ENCODE measurements at places on chromosomes 12 and 14.

DNA sequence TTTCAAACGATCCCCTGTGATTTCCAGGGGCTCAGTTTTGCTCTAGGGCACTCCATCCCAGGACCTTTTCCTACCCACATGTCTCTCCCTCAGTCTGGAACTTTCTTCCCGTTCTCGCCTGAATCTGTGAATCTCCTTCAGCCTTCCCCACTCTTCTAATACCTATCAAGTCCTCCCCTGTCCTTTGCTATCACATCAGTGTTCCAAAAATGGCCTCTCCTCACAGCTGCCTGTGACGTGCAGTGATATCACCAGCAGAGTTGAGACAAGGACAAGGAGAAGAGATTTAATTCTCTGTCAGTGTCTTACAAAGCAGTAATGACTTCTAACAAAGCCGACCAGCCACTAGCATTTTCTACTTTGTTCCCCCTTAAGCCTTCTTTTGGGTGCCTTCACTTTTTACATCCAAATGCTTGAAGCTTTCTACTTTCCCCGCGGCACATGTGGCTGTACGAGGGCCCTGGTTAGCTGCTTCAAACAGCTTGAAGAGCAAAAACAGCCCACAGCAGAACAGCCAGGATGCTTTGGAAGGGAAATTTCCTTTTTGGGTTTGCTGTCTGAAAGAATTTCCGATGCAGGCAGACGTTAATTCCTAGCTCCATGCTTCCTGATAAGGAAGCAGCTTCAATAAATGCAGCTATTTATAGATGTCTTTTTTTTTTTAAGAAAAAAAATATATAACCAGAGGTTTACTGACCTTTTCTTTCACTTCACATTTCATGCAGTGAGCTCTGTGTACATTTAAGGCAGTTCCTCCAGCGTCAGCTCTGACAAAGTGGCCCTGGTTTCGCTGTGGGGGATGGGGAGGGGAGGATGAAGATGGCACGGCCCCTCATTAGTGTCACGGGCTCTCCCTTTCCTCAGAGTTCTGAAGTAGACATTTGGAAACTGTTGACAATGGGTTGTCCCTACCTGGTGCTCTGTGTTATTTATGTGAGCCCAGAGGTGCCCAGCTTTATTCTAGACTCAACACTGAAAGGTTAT is 109.3 kb downstream of the ETV6 start:
- DNase-seq: peak; percentile 67

DNA sequence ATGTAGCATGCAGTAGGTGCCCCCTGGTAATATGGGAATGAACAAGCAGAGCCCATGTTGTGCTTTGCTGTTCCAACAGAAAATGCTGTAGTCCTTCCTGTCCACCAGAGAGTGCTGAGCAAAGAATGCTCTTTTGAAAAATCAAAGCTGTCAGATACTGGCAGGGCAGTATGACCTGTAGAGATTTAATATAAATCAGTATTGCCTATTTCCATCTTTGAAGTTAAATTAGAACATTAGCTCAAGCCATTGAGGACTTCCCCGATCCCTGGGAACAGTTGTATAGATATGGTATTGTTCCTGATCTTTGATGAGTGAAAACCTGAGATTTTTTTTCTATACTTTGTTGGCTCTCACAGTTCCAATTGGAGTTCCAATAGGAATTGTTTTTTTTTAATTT is 13.0 kb downstream of the TTC8 start:
- DNase-seq: no peak

GRCh38 chr14:51872396-51872795 is 12.0 kb downstream of the GNG2 start:
- no peak for DNase-seq

GRCh38 chr12:116443821-116444589 is 115.2 kb upstream of the MAP1LC3B2 start:
- DNase-seq: no peak

- no peak for DNase-seq
These were observed 19.7 kb upstream of the INF2 start for GRCh38 chr14:104669697-104670096.

- peak; percentile 87 for DNase-seq
These were observed 100.7 kb downstream of the C2CD5 start for GRCh38 chr12:22443379-22444316.

DNA sequence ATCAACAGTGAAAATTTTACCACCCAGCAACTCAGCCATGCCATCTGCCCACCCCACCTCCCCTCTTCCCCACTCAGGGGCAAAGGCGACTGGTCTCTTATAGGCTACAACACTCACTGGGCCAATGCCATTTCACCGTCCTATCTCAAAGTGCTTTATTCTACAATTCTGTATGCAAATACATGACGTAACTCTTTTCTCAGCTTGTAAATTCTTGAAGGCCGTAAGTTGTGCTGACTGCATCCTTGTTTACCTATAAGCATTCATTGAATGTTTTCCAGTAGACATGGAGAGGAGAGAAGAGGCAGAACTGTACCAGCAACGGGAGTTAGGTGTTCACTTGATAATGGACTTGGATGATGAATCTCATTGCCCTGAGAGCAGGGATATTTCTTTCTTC is 15.6 kb downstream of the BCL2L14 start:
- DNase-seq: no peak

GRCh38 chr14:90034835-90035525 is 26.8 kb upstream of the KCNK13 start:
- no peak for DNase-seq

DNA sequence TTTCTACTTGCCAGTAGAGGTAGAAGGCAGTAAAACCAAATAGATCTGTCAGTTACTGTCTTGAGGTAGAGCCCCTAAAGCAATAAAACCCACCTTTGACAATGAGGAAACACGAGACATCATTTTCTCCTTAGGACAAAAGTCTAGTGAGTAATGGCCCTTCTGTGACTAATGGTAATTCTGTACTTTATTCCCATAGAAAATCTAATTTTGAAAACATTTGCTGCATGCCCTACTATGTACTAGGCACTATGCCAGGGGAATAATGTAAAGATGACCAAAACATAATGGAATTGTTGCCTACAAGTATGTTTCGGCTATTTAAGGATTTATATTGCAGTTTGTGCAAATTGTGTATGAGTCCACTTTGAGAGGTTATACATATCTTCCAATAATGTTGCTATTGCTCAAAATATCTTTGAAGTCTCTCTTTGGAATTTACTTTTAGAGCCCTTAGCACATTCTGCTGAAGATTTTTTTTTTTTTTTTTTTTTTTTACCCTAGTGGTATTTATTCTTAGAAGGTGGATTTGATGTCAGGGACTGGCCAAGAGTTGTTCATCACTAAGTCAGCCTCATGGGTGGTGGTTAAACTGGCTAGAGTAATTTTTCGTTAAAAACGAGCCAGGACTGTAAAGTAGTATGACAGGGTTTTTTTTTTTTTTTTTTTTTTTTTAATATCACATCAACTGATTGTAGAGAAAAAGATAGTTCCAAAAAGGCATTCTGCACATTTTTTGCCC is 109.7 kb downstream of the CRADD start:
- no peak for DNase-seq

DNA sequence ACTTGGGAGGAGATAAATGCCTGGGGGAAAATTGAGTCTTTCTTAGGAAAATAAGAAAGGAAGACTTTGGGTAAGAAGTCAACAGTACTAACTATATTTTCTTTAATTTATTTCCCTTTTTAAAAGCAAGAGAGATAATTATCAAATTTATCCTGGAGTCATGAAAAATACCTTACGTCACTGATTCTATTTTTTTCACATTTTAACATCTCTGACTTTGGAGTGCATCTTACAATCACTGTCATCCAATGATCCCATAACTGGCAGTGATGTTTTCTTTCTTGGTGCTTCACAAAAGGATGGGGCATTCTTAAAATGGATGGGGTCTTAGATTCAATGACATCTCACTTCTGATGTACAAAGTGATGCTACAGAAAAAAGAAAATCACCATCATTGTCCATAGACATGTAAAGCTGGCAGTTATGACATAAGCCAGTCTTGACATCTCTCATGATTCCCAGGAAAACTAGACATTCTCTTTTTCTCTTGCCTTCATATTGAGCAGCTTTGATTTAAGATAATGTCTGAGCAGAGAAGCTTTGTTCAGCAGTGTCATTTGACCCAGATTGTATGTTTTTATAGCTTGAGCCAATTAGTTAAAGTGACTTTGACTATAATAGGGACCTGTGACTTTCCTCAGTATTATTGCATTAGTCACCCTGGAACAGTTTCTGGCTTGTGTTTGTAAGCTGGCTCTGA is 236.2 kb downstream of the EGLN3 start:
- no peak for DNase-seq

DNA sequence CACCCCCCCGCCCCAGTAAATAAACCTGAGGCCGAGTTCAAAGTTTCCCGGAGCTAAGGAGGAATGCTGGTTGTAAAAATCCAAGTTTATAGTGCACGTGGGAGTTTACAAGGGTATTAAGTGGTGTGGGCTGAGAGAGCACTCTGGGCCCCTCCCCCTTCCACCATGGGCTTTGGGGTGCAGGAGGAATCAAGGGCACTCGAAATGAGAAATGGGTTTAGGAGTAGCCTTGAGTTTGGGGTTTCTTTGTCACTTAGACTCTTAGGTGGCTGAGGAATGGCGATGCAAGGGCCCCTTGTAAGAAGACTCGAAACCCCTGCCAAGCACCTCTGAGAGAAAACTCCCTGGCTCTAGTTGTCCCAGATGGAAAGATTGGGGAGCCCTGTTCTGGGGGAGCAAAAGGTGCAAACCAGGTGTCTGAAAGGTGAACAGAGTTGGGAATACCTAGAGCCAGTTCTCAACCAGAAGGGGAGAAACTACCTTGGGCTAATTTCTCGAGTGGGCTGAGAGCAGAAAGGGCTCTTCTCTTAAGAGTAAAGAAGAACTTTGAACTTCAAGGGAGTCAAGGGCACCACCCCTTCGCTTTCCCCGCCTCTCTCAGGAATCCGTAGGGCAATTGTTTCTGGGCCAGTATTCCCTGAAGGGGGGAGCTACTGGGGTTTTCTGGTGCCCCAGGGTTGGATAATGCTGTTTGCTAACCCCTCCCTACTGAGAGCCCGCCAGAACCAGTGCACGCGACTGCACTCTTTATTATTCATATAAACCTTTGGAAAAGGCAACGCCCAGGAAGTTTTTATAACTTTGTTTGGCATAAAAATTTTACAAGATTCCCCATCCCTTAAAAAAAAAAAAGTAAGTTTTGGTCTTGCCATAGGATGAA is 4.0 kb upstream of the HOTAIR start:
- DNase-seq: no peak

GRCh38 chr12:122866379-122866778 is 29.5 kb downstream of the VPS37B start:
- no peak for DNase-seq

DNA sequence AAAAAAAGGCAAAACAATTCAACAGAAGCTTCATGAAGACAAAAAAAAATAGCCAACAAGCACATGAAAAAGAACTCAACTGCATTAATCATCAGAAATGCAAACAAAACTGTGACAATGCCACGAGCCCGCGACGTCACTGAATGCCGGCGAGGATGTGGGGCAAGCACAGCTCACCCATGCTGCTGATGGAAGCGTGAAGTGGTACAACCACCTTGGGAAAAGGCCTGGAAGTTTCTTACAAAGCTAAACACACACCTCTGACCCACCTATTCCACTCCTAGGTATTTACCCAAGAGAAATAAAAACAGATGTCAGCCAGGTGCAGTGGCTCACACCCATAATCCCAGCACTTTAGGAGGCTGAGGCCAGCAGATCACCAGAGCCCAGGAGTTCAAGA is 10.5 kb downstream of the BTBD6 start:
- DNase-seq: peak; percentile 10

DNA sequence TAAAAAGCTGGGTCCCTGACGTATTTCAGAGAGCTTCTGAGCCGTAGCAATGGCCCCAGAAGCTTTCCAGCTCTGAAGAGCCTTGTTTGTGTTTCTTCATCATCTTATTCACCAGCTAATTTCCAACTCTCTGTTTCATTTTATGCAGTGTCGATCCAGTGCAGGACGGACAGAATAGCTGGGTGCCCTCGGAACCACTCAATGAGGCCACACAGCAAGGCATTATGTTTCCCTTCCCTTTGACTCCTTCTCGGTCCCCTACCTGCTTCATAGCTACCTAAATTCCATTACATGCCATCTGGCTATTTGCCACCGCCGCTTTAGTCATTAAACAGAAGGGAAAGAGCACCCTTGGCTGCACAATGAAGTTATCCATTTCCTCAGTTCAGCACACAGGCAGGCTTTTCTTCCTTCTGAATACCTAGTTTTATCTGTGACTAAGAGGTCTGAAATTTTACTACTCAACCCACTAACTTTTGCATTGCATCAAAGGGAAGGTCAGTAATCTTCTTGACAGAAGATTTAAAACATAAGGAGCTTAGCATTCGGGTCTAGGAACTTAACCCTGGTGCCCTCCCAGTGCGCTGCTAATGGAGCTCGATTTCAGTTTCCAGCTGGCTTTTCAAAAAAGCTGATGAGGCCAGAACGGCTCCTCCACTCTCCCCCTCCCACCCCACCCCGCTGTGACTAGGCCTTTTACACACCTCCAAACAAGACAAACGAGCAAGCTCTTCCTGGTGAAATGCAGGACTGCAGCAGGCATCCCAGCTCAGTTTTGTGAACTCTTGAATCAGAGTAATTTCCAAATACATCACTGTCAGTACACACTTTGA is 176.8 kb downstream of the GXYLT1 start:
- no peak for DNase-seq

DNA sequence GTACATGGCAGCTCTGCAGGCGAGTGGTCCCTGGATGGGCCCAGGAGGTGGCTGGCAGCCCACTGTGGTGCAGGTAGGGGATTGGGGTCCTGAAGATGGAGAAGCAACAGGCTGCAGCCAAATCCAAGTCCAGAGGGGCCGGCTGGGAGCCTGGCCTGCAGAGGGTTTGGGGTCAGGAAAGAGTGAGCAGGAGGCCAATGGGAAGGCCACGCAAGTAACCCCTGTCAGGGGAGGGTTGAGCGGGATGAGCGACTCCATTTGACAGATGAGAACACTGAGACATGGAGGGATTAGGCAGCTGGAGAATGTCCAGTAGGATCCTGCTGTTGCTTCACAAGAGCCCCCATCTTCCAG is 136.0 kb downstream of the BCL11B start:
- DNase-seq: no peak

GRCh38 chr12:111597831-111598636 is 1.1 kb downstream of the ATXN2 start:
- DNase-seq: peak; percentile 49

DNA sequence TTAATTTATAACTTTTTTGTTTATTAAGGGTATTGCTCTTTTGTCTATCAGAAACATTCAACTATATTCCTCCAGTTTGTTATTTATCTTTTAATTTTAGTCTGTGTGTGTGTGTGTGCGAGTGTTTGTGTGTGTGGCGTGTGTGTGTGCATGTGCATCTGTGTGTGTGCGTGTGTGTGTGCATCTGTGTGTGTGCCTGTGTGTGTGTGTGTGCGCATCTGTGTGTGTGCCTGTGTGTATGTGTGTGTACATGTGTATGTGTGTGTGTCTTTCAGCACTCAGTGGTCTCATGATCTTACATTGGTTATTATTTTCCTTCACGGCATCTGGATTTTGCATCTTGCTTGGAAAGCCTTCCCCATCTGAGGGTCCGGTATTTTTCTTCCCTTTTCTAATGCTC is 281.1 kb upstream of the RTL1 start:
- DNase-seq: no peak

GRCh38 chr12:109304485-109304884 is 4.6 kb downstream of the FOXN4 start:
- DNase-seq: no peak
